ENCODE measurements at places on chromosomes 1 and 21.

DNA sequence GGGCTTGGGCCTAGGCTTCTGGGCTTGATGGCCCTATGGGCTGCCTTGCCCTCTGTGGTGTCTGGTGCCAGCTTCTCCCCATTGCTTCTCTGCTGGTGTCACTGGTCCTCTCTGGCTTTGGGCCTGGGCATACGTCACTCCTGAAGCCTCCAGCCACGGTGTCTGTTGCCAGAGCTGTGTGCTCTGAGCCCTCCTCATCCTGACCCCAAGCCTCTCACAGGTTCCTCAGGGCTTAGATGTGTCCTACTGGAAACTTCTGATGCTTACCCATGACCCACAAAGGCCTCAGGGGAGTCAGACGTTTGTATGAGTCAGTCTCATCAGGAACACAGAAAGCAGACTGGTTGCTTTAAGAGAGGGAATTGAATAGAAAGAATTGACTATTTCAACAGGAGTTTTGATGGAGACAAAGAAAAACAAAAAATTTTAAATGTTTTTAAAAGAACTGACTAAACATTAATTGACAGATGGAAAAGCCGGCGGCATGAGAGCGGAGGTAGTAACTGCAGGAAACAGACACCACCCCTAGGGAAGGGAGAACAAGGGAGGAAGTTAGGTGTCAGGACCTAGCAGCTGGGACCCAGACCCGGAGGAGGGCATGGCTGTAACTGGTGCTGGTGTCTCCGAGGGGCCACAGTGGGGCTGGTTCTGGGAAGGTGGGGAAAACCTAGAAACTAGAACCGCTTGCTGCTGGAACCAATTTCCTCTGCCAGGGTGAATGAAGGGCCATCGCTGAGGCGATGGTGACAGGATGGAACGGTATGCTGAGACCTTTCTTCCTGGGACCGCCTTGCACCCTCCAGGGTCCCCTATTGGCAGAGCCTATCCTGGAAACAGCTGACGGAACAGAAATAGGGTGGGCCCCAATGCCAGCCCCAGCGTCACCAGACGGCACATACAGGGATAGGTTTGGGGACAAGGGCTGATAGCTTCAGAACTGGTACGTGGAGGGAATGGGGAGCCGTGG, 40.0 kb upstream of the CITED4 start:
- DNase-seq = peak; percentile 34

DNA sequence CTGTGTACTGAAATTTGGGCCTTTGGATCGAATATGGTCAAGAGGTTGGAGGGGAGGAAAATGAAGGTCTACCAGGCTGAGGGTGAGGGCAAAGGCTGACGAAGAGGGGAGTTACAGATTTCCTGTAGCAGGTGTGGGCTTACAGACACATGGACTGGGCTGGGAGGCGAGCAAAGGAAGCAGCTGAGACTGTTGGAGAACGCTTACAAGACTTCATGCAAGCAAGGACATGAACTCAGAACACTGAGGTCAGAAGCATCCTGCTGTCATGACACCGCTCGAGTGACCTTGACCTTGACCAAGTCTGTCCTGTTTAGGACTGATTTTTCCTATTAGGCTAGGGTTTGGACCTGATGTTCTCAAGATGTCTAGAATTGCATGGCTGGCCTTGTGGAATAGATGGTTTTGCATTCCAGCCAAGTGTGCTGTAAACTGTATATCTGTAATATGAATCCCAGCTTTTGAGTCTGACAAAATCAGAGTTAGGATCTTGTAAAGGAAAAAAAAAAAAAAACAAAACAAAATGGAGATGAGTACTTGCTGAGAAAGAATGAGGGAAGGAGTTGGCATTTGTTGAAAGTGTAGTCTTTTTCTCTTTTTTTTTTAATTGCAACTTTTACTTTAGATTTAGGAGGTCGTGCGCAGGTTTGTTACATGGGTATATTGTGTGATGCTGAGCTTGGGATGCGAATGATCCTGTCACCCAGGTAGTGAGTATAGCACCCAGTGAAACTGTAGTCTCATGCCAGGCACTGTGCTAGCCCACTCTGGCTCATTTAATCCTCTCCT, 5.8 kb downstream of the ELF3 start:
- no peak for DNase-seq

DNA sequence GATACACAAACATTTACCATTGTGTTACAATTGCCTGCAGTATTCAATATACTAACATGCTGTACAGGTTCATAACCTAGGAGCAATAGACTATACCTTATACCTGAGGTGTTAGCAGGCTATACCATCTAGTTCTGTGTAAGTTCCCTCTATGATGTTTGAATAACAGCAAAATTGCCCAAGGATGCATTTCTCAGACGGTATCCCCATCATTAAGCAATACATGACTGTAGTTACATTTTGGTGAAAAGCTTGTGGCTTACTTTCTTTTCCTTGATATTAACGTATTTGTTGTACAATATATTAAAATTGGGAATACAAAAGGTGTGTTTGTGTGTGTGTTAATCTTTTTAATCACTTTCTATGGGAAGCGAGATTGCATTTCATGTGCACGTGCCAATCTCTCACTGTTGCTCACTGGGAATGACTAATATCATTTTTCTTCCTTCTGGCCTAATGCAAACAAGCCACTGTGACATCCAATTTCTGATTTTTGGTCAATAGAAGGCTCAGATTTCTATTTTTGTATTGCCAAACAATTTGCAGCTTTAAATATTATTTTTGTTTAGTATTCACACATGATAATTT, 36.7 kb upstream of the WLS start:
- DNase-seq = no peak

GRCh38 chr1:59415286-59415850, 118.5 kb downstream of the FGGY start:
- DNase-seq = no peak
